Hindlimb muscle (tissue), 1 donor: ENCODE measurements at places on chromosomes 11 and 22. TPM values are rescaled to one million over a fixed set of nuclear protein-coding genes. Genes with fewer than 3 reads are reported as not detected.

MICAL2 gene
- 20.3 TPM for polyA plus RNA-seq

DNA sequence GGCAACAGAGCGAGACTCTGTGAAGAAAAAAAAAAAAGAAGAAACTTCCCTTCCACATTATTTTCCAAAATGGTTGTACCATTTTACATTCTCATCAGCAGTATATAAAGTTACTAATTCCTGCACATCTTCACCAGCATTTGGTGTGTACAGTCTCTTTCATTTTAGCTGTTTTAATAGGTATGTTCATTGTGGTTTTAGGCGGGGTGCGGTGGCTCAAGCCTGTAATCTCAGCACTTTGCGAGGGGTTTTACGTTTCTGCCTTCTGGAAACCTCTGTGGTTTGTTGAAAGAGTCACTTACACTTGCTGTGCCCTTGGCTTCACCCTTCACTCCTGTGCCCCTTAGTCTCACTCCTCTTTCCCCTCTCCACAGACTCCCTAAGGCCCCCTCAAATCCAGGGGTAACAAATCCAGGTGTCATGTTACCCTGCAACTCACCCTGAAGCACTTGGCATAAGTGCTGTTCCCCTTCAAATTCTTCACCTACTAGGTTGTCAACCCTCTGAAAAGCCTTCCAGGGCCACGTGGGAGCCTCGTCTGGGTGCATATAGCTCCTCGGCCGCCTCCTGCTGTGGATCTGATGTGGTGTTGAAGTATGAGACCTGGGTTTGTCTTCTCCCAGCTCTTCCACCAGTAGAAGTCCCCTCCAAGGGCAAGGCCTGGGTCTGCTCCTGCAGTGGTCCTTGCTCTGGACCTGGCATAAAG lies 20.8 kb downstream of the TOB2 start:
- no peak for DNase-seq

SAA1 gene
- polyA plus RNA-seq: not detected

DNA sequence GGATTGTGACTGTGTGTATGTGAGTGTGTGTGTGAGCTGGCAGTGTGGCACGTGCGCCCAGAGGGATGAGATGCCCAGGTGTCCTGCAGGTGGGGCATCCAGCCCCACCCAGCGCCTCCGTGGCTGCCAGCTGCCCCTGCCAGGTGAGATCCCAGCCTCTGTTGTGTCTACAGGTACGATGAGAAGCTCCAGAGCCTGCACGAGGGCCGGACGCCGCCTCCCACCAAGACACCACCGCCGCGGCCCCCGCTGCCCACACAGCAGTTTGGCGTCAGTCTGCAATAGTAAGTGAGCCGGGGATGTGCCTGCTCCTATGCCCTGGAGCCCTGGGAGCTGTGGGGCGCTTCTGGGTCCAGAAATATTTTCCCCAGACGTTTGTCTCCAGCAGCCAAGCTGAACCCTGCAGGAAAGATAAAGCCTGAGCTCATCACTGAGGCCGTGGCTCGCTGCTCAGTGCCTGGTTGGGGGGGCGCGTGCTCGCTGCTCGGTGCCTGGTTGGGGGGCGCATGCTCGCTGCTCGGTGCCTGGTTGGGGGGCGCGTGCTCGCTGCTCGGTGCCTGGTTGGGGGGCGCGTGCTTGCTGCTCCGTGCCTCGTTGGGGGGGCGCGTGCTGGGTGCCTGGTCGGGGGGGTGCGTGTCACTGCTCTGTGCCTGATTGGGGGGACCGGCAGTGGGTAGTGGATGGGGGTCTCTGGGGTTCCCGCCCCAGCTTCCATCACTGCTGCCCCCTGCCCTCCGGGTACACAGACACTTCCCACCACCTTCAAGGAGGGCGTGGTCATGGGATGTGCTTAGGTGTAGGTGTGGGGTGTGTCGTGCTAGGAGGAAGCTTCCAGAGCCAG lies 73.2 kb downstream of the ARHGAP8 start:
- DNase-seq: no peak

DNA sequence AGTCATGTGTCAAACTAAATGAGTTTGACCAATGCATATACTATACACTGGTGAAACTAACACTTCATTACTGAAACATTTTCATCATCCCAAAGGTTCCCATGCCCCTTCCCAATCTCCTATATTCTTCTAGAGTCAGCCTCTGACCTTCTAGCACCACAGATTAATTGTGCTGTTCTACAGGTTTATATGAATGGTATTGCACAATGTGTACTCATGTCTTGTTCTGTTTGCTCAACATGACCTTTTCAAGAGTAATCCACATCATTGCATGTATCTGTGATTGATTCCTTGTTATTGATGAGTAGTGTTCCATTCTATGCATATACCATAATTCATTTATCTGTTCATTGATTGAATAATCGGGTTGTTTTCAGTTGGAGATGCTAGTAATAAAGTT lies 7.5 kb upstream of the OR8G1 start:
- no peak for DNase-seq

DNA sequence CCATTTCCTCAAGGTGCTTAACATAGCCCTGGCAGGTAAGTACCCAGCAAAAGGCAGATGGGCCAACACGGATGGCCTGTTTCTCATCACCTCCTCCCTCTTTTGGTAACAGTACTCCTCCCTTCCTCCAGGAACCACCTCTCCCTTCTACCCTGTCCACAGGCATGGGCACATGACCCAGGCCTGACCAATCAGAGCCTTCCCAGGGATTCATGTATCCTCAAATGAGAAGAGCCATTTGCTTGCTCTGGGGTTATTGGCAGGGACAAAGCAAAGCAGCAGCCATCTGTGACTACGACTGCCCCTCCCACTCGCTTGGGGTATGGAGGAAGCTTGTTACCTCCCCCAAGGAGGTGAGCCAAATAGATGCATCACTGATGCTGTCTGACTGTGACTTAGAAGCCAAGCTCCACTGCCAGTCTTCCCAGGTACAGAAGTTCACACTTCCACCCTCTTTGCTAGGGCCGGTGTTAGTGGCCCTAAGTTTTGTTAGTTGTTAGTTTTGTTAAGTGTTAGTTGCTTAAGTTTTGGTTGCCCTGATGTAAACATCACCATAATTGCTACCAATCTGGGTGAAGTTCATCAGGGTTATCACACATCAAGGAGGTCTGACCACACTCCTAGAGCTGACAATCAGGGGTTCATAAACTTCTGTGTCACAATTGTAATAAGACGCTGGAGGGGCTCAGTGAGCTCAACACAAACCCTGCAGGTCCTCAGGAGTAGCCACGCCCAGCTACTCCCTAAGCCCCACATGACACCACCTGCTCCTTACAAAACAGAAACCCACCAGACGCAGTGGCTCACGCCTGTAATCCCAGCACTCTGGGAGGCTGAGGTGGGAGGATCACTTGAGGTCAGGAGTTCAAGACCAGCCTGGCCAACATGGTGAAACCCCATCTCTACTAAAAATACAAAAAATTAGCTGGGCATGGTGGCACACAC lies 57.3 kb downstream of the ARFGAP3 start:
- DNase-seq: no peak

CFAP300 gene
- 2.2 TPM for polyA plus RNA-seq

- DNase-seq: no peak
These were observed 35.3 kb downstream of the MMP13 start for GRCh38 chr11:102920118-102920684.

- DNase-seq: no peak
These were observed 6.5 kb downstream of the CTSF start for GRCh38 chr11:66561975-66562248.

- no peak for DNase-seq
These were observed 37.9 kb downstream of the TMPRSS5 start for GRCh38 chr11:113668255-113668654.

GRCh38 chr11:110862407-110862806 lies 150.2 kb upstream of the ARHGAP20 start:
- no peak for DNase-seq

DNA sequence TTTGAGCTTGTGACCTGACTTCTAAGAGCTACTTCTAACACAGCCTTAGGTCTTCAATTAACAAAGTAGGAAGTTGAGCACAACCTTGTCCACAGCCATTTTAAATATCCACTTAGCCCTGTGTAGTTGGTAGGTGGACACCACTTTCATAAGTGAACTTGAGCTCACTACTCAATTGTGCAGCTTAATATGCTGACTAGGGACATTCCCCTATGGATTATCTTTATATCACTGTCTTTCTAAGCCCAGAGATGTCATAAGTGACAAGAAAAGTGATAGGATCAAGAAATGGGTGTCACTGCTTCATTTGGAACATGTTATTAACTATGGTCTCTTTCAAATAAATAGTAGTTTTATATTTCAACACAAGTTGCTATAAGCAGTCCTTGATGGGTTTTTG lies 4.0 kb upstream of the ATP5MG start:
- DNase-seq: no peak

UBQLN3 gene
- polyA plus RNA-seq: not detected

GRCh38 chr11:118318581-118319336 lies 14.2 kb downstream of the CD3E start:
- no peak for DNase-seq
